Fibroblast of the aortic adventitia (primary cell): ENCODE measurements at places on chromosomes 4 and X. TPM values are rescaled to one million over a fixed set of nuclear protein-coding genes. Genes with fewer than 3 reads are reported as not detected.
A peak's percentile ranks its signal among the peaks of the same experiment; 100 is the strongest.

DNA sequence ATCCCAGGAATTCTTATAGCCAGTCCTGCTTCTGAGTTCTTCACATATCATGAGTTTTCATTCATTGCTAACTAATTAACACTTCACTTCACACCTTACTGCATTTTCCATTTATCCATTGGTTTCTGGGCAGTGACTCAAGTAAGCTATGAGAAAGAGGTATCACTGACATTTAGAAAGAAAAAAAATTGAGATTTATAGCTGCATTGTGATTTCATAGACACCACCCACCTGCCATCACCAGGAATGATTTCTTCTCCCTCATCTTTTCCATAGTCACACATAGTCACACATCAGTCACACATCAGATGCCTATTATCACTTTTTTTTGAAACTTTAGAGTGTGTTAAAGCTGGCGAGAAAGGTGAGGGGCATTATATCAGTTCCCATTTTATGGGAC, 121.8 kb downstream of the SLC39A8 start:
- no peak for DNase-seq

GRCh38 chr4:2800691-2801596, 8.1 kb downstream of the SH3BP2 start:
- peak; percentile 61 for DNase-seq

- DNase-seq = no peak
Measured at GRCh38 chrX:136747003-136747986, 33.4 kb downstream of the ARHGEF6 start.

DNA sequence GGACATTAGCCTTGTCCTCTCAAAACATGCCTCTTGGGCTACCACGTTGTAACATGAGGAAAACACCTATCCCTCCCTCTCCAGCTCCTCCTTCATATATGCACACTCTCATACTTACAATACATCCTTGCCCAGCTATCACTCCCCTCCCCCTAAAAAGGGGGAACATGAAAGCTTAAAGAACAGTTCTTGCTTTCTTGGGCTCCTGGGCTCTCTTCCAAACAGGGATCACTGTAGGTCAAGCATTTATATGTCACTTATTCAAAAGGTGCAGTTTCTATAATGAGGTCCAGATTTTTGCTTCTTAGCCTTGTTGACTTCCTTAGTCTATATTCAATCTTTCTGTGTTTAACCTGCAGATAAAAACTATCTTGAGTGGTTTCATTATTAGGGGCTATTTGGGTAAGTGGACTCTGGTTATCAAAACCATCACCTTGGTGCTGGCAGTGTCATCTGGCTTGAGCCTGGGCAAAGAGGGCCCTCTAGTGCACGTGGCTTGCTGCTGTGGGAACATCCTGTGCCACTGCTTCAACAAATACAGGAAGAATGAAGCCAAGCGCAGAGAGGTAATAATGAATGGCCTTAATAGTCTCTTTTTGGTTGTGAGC, 119.4 kb downstream of the AKAP4 start:
- DNase-seq = peak; percentile 37

- DNase-seq = no peak
Measured at GRCh38 chr4:101066626-101067170, 280.6 kb downstream of the PPP3CA start.

DNA sequence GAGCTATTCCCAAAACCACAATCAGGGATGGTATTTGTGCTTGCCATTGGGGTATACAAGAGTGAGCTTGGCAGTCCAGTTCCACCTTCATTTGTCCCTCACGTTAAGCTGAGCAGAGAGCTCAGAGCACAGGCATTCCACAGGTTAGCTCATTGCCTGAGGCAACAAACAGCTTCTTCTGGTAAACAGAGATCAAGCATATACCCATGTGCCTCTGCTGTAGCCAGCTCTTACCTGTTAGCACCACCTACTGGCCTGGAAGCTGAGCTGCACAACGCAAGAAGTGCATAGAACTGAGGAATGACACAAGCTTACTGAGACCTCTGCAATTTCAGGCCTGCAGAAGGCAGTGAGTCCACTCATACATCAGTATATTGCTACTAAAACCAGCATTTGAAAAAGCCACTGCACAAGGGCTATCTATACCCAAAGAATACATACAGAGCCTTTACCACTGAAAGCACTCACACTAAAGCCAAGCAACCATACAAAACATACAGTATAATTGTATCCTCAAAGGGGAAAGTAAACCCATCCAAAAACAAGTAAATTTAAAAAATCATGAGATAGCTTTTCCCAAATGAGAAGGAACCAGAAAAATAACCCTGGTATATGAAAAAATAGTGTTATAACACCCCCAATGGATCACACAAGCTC, 258.3 kb upstream of the GABRA2 start:
- no peak for DNase-seq

DNA sequence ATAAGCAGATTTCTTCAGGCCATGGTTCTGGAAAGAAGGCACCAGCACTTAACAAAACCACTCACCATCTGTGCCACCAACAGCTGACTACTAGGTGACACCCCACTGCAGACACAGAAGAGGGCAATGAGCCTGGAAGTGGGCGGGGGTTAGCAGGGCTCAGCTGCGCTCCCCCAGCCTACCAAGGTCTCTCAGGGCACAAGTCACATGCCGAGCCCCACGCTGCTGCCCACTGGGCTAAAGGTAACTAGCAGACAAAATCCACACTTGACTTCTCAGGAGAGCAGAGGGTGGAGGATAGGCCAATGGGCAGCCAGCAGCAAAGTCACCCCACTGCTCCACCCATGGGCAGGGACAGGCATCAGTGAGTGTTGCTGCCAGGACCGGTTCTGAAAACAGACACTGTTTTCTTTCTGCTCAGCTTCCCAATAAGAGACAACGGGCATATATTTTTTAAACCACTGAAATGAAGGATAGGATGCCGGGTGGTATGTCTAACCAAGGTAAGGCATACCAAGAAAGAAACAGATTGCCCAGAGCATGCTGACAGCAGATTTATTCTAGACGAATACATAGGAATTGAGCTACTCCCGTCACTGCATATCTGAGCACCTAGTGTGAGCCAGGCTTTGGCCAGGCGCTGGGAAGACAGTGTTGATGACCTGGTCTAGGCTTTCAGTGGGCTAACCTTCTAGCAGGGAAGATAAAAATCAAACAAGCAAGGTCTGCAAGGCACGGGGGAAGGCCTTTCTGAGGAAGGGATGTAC, 20.1 kb downstream of the ACSL1 start:
- DNase-seq = no peak

GRCh38 chr4:184375027-184375426, 99.3 kb downstream of the IRF2 start:
- no peak for DNase-seq

DNA sequence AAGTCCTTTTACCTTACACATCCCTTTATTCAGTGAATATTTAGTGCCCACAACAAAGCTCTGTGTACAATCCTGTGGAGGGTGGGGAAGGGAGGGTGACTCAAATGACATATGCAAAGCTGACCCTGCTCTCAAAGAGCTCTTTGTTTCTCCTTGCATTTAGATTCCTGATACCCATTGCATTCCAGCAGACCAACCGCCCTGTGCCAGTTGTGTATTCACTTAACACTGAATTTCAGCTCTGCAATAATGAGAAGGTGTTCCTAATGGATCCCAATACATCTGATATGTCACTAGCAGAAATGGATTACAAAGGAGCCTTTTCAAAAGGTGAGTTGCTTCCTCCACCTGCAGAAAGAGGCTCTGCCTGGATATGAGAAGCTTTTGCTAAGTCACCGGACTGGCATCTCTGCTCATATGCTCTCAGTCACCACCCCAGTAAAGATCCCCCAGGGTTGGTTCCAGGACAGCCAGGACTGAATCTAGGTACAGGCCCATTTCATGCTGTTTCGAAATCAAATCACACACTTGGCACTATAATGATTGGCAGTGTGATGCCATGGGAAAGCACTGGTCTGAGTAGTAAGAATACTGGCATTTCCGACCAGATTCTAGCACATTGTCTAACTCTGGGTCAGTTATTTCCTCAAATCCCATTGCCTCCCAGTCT, 17.1 kb upstream of the ANXA3 start:
- DNase-seq = no peak

GRCh38 chr4:681736-682451, 7.1 kb downstream of the SLC49A3 start:
- DNase-seq = no peak

DNA sequence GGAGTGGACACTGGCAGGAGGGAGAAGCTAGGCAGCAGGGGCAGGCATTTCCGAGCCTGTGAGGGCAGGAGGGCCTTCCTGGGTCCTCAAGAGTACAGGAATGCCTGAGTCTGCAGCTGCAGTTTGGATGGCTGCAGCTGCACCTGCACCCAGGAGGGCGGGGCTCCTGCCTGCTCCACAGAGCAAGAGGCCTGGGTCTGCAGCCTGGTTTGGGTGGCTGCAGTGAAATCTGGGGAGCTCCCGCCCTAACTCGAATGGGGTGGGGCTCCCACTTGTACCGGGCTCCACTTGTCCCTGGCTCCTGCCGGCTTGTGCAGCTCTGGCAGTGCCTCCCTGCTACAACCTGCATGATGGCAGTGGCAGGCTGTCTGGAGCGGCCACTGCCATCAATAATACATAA, 436.0 kb downstream of the ARHGAP24 start:
- DNase-seq = no peak

DNA sequence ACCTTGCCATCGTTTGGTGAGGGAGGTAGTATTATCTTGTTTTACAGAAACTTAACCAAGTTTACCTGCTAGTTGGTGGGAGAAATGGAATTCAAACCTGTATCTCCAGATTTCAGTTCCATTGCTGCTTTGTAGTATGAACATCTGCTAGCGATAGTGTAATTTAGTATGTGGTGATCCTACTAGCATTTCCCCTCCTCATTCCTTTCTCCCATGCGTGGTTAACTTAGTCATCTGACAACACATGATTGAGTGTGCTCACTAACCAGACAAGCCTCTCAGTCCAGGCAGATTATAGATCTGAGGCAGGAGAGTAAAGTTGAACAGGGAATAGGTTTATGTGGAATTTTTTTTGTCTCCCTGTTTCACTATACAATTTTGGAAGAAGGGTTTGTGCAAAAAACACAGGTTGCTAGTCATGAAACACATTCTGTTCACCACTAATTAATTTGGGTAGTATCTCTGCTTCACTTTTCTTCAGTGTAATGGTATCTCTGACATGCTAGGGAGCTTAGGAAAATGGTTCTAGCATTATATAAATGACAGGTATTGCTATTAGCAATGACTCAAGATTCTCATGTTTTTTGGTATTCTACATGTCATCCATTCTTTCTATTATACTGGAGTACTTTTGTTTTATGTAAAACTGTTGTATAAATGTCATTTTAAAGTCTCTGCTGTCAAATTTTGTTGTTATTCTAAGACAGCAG, 21.7 kb downstream of the RBPJ start:
- DNase-seq = peak; percentile 83

MAGEB4 gene
- not detected in 2 replicates for total RNA-seq

HMGN5 gene
- total RNA-seq = 2.0 TPM in 2 replicates

WDR13 gene
- total RNA-seq = 41.2 and 72.7 TPM in 2 replicates

TMEM35A gene
- total RNA-seq = 2.5 and 14.4 TPM in 2 replicates

PABPC4L gene
- 2.2 and 2.6 TPM in 2 replicates for total RNA-seq
